ENCODE measurements at places on chromosomes 4 and X.

DNA sequence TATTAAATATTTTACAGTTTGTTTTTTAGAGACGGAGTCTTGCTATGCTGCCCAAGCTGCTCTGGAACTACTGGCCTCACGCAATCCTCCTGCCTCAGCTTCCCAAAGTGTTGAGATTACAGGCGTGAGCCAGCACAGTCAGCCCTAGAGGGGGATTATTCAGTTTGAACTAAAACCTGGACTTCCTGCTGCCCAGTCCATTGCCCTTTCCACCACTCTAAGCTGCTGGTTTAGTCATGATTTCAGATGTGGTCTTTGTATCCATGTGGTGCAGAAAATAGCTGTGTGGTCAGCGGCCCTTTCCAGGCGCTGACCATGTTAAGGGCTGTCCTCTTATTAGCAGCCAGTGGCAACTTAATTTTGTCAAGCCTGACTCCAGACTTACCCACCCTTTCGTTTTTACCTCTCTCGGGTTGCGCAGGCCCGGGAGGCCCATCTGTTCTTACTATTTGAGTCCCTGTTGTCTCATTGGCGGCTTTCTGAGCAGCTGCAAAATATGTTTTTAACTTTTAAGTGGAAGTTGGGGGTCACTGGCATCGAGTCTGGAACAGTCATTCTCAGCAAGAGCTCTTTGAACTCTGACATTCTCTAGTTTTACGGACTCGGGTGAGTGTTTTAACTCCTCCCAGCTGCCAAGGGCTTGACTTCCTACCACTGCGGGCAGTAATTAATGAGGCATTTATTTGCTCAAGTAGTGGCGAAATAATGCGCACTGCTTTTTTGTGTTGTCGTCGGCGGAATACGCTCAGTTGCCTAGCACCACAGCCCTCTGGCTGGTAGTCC is 773 bp upstream of the VMA21 start:
- DNase-seq = no peak

GRCh38 chr4:109730619-109731545 is 1.0 kb upstream of the PLA2G12A start:
- DNase-seq = no peak

DNA sequence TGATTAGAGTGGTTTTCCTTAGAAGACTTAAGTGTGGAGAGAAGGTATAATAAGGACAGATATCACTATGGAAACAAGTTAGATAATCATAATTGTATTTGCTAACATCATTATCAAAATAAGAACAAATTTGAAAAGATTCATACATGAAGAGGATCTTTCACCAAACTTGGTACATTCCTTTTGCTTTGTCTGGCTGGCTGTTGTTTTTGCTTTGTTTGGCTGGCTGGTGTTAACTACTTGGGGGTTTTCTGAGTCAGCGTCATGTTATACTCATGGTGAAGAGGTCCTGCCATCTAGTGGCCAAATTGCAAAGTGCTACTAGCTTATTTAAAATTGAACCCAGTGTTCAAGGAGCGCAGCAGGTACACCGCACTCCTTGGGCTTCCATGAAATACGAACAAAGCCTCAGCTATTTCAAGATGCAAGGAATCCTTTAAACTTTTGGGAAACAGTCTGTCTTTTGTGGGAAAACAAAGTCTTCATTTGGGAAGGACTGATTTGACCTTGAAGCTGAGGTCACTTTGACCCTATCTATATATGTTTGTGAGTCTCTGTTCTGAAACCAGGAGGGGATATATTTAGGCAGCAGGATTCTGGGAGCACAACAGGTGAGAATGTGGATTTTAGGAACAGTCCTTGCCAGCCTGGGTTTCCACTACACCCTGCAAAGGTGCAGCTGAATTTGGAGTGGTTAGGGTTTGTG is 129.7 kb downstream of the PLS3 start:
- no peak for DNase-seq

GRCh38 chr4:186701273-186701672 is 22.4 kb downstream of the FAT1 start:
- DNase-seq = no peak

Data from stimulated activated CD8-positive, alpha-beta memory T cell treated with anti-CD3 and anti-CD28 coated beads, Interleukin-7, amount 100 ng/mL, for 48 hours (primary cell).